Smooth muscle cell of the umbilical artery (primary cell): ENCODE measurements at places on chromosomes 3 and 15. TPM values are rescaled to one million over a fixed set of nuclear protein-coding genes. Genes with fewer than 3 reads are reported as not detected.

The CPEB1 gene
- 7.5 and 20.8 TPM in 2 replicates for total RNA-seq

The GOLGA8T gene
- not detected in 2 replicates for total RNA-seq

The TMF1 gene
- 47.8 and 64.3 TPM in 2 replicates for total RNA-seq

The TM4SF1 gene
- 17.5 and 59.2 TPM in 2 replicates for total RNA-seq

The GOLGA6B gene
- total RNA-seq = not detected in 2 replicates

The CHRM5 gene
- total RNA-seq = under 0.01 TPM in 1 of 2 replicates, not detected in the other

The MKRN2OS gene
- total RNA-seq = not detected in 2 replicates

The RTP3 gene
- not detected in 2 replicates for total RNA-seq

The SYNPR gene
- total RNA-seq = not detected in 2 replicates

The TTC21A gene
- total RNA-seq = 3.0 and 3.5 TPM in 2 replicates

The SLC28A2 gene
- not detected in 2 replicates for total RNA-seq

The LRRC34 gene
- total RNA-seq = 0.59 and 1.8 TPM in 2 replicates

The KLHL6 gene
- total RNA-seq = under 0.01 TPM in 2 replicates

The RTP1 gene
- not detected in 2 replicates for total RNA-seq

The GP5 gene
- total RNA-seq = 0.14 and 0.59 TPM in 2 replicates

The ADAMTS7 gene
- 7.7 and 12.6 TPM in 2 replicates for total RNA-seq

The C3orf22 gene
- total RNA-seq = not detected in 2 replicates

The MEGF11 gene
- not detected in 2 replicates for total RNA-seq

The TMEM207 gene
- not detected in 2 replicates for total RNA-seq

The DUOX2 gene
- 0.05 TPM in 1 of 2 replicates, not detected in the other for total RNA-seq

The CSPG5 gene
- 0.18 and 0.30 TPM in 2 replicates for total RNA-seq

The FBLN2 gene
- 63.9 and 254 TPM in 2 replicates for total RNA-seq

The PAK6 gene
- 0.28 TPM in 1 of 2 replicates, not detected in the other for total RNA-seq

The EAF2 gene
- 3.4 and 5.0 TPM in 2 replicates for total RNA-seq

The SNX33 gene
- 19.6 and 22.1 TPM in 2 replicates for total RNA-seq

The GMPPB gene
- 40.6 and 42.2 TPM in 2 replicates for total RNA-seq

The FAM3D gene
- total RNA-seq = not detected in 2 replicates

The SNURF gene
- 17.4 and 21.4 TPM in 2 replicates for total RNA-seq

The CYP19A1 gene
- not detected in 2 replicates for total RNA-seq

The TICRR gene
- 1.2 and 4.9 TPM in 2 replicates for total RNA-seq

The DNAH12 gene
- 0.37 and 0.59 TPM in 2 replicates for total RNA-seq

The GCSAM gene
- total RNA-seq = not detected in 2 replicates

The TM4SF18 gene
- under 0.01 and 0.46 TPM in 2 replicates for total RNA-seq

The VPS39 gene
- total RNA-seq = 56.7 and 63.8 TPM in 2 replicates

The FYCO1 gene
- total RNA-seq = 19.3 and 32.1 TPM in 2 replicates

The GCHFR gene
- 0.60 and 2.4 TPM in 2 replicates for total RNA-seq

The GP9 gene
- total RNA-seq = not detected in 2 replicates

The KBTBD12 gene
- total RNA-seq = not detected in 2 replicates

The GATA2 gene
- 1.5 and 2.1 TPM in 2 replicates for total RNA-seq

The SLC38A3 gene
- total RNA-seq = not detected in 2 replicates

The IQCH gene
- total RNA-seq = 4.2 and 4.7 TPM in 2 replicates

The GOLGA8G gene
- under 0.01 TPM in 1 of 2 replicates, not detected in the other for total RNA-seq

The CCR9 gene
- not detected in 2 replicates for total RNA-seq

The UBA3 gene
- 64.1 and 70.4 TPM in 2 replicates for total RNA-seq

The CHRFAM7A gene
- total RNA-seq = under 0.01 TPM in 1 of 2 replicates, not detected in the other

The SLC41A3 gene
- total RNA-seq = 43.7 and 53.7 TPM in 2 replicates

The CLDND1 gene
- total RNA-seq = 116 and 134 TPM in 2 replicates
